ENCODE measurements at places on chromosomes 5 and 9.

DNA sequence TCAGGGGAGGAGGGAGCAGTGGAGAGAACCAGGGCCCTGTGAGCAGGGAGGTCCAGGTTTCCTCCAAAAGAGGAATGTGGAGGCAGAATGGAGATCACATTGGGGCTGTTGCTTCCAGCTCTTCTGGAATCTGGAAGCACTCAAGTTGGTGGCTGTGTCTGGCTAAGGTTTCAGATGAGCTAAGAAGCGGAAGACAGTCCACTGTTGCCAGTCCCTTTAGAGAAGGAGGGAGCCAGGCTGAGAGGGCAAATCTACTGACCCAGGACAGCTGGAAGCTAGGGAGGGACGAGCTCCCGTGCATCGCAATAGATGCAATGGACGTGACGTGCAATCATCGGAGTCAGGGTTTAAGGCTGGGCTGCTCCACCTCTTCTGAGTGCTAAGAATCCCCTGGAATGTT lies 71.2 kb downstream of the TENT4A start:
- DNase-seq = no peak

- DNase-seq = no peak
These were observed 52.5 kb downstream of the IQGAP2 start for GRCh38 chr5:76455531-76456133.

GRCh38 chr5:161847941-161848391 lies at the start of gene GABRA1:
GABRA1 (plus strand) TSS chr5:161848120; CDS start chr5:161850811, 2,691 bp downstream.
- DNase-seq = no peak

GRCh38 chr9:131473198-131473885 lies 29.4 kb upstream of the POMT1 start:
- no peak for DNase-seq

DNA sequence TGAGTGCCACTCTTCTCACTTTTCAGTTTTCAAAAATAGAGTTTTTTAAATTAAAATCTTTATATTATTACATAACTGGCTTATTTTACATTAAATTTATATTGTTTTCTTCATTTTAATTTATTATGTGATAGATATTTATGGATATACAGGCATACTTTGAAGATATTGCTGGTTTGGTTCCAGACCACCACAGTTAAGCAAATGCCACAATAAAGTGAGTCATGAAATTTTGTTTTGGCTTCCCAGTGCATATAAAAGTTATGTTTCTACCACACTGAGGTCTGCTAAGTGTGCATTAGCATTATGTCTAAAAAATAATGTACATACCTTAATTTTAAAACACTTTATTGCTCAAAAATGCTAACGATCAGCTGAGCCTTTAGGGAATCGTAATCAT lies 47.4 kb downstream of the NDUFS4 start:
- no peak for DNase-seq

- DNase-seq = no peak
These were observed 57.6 kb downstream of the KIF24 start for GRCh38 chr9:34271265-34272006.

- no peak for DNase-seq
These were observed at the start of gene STK32A for GRCh38 chr5:147234825-147235635. STK32A (plus strand) TSS chr5:147235026; CDS start chr5:147239635, 4,609 bp downstream.

DNA sequence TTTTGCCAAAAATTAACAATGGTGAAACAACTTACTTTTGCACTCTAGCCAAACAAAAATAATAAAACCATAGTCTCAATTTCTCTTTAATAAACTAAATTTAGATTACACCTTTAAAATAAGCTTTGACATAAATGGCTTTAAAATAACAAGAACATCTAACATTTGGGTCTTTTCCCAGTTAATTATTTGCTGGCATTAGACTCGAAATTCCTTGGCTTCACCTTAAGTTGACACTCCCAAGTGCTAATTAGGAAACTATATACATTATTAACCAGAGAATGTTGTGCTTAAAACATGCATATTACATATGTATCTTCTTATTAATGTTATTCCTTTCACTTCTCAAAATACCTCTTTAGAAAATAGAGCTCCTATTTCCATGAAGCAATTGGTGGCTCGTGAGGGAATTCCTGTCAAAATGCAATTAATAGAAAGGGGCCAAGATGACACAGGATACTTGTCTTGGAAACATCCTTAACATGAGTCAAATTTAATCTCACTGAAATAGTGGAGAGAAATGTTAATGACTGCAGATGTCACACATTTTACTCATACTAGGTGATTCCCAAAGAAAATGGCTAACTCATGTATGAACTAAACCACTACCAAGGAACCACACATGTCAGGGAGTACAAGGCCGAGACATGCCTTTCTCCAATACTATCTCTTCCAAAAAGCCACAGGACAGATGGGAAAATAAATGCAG lies 932.9 kb upstream of the DMAC1 start:
- no peak for DNase-seq

DNA sequence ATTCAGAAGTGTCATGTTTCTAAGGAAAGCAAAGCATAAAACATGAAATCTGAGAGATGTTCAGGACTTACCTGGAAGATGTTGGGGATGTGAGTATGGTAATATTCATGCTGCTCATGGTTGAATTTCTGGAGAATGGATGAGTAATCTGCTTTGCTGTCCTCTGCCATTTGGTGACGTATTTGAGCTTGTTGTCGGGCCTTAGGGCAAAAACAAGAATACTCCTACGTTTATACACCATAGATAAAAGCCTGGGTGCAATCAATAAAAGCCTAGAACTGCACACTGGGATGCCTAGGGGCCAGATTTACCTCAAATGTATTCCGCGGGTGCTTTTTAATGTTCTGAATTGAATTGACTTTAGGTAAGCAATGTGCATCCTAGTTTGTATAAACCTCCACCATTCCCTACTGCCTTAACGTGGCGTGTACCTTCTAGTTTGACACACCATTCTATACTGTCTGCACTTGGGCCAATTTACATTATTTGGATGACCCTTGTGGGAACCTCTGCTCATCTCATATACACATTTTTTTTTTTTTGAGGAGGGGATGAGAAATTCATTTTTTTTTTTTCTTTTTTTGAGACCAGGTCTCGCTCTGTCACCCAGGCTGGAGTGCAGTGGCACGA lies 94.4 kb downstream of the USP20 start:
- no peak for DNase-seq

DNA sequence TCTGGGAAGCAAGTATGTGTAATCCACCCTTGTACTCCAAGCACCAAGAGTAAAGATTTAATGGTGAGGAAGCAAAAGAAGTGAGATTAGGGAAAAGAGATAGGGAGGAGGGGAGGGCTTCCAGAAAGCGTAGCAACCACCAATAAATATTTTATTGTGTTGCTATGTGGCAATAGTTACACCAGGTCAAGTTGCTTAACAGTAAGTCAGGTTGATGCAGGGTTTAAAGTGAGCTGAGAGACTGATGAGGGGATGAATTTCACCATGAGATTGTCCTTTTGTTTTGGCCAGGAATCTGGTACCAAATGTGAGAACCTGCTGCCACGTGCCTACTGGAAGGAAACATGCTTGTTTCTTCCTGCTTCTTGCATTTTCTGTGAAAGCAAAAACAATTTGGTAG lies 62.7 kb downstream of the PCSK5 start:
- no peak for DNase-seq

DNA sequence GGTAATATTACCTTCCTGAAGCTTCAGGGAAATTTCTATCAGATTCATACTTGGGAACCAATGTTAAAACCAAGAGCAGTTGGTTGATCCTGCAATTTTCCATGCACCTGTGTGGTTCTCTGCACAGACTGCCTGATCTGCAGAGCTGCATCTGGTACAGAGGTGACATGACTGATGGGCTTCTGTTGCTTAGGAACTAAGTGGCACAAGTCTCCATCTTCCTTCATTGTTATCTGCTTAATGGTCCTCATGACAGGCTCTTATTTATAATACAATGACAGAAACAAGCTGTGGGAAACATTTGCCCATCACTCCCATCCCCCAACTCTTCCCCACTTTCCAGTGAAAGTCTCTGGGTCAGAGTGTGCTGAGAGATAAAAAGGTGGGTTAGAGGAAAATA lies 799.1 kb downstream of the TAF11L14 start:
- no peak for DNase-seq

DNA sequence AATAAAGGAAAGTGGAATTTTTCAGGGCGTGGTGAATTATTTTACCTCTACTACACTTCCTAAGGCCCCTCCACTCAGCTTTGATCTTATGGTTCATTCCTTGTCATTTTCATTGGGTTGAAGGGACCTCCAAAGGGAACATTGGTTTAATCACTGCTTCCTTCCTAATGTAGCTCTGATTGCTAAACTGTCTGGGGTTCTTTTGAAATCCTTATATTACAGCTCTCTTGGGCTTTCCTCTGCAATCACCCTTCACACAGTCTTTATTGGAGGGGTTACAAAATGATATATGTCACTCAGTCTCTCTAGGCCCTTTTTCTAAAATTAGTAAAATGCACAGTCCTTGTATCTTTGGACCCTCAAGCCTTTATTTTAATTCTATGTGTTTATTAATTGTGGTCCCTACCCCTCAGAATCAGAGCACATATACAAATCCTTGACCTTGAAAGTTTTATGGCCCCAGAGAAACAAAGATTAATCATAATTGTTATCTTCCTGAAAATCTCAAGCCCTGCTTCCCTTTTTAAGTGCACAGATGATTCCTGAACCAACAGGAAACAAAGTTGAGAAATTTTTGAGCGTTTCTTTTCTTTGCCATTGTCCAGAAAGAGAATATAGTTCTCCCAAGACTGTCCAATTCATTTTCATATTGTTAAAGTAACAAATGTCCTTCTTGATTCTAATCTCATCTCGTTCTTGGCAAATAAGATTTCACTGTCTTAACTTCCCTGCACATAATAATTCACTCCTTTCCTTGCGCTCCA lies 330.0 kb downstream of the ARRDC3 start:
- DNase-seq = no peak

- no peak for DNase-seq
These were observed 283.1 kb downstream of the SMARCA2 start for GRCh38 chr9:2298217-2298616.

Measured in vagina (tissue), 2 donors.